ENCODE measurements at places on chromosomes 4 and X. TPM values are rescaled to one million over a fixed set of nuclear protein-coding genes. Genes with fewer than 3 reads are reported as not detected.

Gene GPRASP1
- 32.0 TPM for total RNA-seq

Gene RIBC1
- total RNA-seq: 0.32 TPM

Gene OSTC
- 150 TPM for total RNA-seq

Gene ADH1C
- 4.7 TPM for total RNA-seq

Gene TMEM33
- 54.5 TPM for total RNA-seq

Gene PITX2
- 30.4 TPM for total RNA-seq

Gene FGF5
- total RNA-seq: 0.05 TPM

Gene TNIP3
- 0.21 TPM for total RNA-seq

Gene CDKL5
- 17.7 TPM for total RNA-seq

Gene NR0B1
- total RNA-seq: not detected

Gene HSFX2
- 0.95 TPM for total RNA-seq

Gene MAGEC1
- not detected for total RNA-seq

Gene TLL1
- total RNA-seq: 7.6 TPM

Gene AP1S2
- total RNA-seq: 76.8 TPM

Gene SERTM2
- total RNA-seq: 0.37 TPM

Gene GATA1
- not detected for total RNA-seq

Gene GUCY1B1
- 34.5 TPM for total RNA-seq

GRCh38 chr4:145101091-145101490 is 3.0 kb downstream of the ABCE1 start:
- no peak for DNase-seq

DNA sequence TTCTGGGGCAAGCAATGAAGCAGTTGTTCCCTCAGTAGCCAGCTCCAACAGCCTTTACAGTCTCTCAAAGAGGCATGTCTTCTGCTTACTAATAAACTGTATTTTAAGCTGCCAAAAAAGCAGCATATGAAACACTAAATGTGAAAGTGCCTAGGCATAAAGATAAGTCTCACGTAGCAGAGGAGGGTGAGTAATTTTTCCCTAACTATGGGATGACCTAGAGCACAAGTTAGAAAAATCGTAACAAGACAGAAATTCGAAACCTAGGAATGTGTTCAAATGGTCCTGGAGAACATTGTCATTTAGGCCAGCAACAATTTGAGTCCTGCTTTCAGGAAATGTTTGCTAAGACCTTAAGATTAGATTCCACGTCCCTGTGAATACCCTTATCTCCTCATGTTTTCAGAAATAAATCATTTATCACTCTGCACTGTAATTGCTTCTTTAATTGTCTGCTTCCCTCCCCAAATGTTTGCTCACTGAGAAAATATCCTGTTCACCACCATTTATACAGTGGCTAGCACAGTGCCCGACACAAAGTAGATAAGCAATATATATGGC is 222.2 kb downstream of the KCNIP4 start:
- DNase-seq: no peak

GRCh38 chrX:108945883-108946523 is 209.6 kb upstream of the IRS4 start:
- DNase-seq: no peak

DNA sequence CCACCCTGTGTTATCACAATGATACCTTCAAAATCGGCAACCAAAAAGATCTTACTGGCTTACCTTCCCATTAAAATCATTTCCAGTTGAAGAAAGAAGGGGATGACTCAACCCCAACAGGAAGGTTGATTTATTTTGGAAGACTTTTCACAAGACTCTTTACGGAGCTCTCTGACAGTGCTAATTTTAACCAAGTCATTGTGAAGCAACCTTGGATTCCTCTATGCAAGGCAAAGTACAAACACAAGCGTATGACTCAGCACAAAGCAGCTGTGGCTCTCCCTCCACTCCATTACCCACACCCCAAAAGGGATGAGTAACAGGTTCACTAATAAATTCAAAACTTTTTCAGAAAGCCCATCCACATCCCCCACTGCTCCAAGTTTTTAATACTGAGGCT is 213.8 kb upstream of the FGF13 start:
- no peak for DNase-seq

DNA sequence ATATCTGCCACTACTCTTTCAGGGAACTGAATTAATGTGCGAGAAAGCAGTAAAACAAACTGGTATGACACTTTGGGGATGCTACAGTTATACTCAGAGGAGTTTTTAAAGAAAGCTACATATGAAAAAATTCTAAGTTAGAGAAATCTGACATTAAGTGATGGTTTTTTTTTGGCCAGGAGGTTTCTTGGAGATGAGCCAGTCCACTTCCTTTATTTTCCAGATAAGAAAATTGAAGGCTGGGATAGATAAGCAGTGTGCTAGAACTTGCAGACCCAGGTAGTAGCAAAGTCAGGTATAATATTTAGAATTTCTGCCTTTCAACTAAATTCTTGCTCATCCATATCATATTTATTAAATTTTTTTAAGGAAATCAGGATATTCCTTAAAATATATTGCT is 106.8 kb downstream of the FAT4 start:
- no peak for DNase-seq

DNA sequence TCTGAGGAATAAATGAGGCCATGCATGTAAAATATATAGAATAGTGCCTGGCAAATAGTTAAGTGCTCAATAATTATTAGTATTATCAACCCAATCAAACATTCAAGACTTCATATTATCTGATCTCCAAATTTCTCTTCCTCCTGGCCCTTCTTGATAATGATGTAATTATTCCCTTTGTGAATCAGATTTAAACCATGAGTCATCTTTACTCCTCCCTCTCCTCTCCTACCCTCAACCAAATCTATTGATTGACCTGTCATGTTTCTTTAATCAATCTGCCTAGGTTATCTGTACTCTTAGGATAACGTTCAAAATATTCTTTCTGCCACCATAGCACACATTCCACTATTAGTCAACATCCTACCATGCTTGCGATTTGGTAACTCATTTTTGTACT is 129.8 kb upstream of the NAP1L5 start:
- no peak for DNase-seq

- DNase-seq: no peak
Observed at GRCh38 chr4:101527188-101527587, 179.9 kb upstream of the PPP3CA start.

DNA sequence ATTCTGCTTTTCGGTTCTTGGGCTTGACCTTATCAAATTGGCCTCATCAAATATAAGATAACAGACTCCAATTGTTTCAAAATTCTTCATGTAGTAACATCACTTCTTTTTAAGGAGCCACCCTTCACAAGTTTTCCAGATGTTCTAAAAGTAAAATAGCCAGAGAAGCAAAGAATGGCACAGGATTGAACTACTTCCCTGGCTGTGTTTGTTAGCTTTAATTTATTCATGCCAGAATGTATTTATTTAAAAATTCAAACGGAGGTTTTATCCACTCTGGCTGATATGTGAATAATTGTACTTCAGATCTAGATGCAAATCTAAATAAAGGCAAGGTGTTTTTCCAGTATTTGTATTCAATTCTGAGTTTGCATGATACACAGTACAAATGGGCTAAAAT is 581.3 kb upstream of the TENM3 start:
- no peak for DNase-seq

- no peak for DNase-seq
Observed at GRCh38 chrX:65607070-65607742, 60.2 kb upstream of the MSN start.

- no peak for DNase-seq
Observed at GRCh38 chr4:172842779-172843178, 325.8 kb upstream of the GALNT7 start.

- DNase-seq: no peak
Observed at GRCh38 chr4:88702782-88703181, 5.2 kb upstream of the NAP1L5 start.

DNA sequence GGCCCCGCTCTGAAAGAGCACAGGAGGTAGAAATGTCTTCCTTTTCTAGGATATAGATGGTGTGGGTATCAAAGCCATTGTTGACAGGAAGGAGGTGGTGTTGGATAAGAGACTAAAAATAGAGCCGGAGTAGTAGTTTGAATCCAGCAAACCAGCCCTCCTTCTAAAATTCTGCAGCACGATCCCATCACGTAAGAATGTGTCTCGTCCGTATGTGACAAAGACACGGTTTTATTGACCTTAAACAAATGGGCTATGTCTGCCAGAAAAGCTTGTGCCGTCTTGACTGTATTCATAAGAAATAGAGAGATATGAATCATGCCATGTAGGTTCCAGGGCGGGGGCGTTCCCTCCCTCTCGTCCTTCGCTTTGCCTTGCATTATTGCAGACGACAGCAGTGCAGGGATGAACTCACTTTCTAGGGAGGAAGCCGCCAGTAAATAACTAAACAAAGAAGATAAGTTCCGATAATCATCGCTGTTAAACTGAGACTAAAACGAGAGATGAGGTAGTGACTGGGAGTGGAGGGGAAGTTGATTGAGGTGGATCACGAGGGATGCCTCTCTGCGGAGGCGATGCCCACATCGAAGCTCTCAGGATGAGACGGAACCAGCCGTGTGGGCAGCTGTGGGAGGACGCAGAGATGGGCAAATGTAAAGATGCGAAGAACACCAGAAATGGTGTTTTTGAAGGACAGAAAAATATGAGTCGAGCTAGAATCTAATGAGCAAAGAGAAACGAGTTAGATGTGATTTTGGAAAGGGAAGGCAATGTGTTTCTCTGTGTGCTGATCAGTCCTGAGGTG is 3.4 kb downstream of the TENM3 start:
- DNase-seq: no peak

- DNase-seq: no peak
Observed at GRCh38 chr4:113733685-113734084, 27.9 kb downstream of the CAMK2D start.

DNA sequence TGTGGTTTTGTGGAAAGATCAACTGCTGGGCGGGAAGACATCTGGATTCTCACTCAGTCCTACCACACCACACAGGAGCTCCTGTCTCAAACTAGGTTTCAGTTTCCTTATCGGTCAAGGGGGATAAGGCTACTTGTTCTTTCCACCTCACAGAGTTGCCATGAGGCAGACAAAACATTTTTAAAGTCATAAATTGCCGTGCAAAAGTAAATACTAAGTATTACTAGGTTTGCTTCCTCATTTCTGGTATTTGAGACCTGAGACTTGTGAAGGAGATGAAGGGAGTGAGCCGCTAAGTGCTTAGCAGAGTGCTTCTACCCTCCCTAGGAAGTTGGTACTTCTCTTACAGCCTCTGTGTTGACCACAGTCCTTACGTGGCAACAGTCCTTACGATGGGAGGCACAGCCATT is 1.5 kb downstream of the LAP3 start:
- DNase-seq: no peak

DNA sequence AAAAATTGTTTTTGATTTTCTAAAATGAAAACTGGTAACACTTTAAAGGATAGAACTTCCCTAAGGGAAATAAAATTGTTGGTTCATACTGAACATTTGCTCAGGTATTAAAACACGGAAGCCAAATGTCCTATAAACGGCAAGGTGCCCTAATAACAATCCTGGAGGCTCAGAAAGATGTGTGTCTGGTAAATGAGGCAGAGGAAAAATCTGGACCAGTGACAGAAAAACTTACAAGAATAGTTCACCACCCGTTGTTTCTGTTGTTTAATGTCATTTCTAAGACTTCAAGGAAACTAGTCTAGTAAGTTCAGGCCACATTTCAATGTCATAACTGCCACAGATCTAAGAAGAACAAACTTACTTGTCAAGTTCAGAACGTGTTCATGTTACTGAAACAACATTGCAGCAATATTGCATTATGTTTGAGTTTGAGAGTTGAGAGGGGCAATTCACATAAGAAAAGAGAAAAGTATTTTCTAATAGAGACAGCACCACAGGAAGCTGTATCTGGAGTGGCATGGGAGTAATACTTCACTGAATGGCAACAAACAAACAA is 476.6 kb downstream of the GRXCR1 start:
- no peak for DNase-seq

DNA sequence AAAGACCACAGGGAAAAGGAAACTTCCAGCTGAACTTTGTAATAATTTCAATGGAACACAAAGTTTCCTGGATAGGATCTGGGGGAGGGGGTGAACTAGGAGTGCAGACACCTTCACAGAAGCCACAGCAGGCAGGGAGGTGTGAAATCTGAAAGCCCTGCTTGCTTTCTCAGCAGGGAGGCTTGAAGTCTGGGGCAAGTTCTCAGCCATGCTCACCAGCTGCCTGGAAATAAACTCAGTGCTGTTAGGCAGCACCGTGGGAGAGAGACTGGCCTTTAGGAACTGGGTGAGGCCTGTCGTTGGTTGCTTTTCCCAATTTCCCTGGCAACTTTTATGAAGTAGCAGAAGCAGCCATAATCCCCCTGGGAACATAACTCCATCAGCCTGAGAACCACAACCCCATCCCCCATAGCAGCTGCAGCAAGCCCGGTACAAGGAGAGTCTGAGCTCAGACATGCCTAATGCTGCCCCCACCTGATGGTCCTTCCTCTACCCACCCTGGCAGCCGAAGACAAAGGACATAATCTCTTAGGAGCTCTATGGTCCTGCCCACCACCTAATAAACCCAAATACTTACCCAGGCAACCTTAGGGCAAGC is 39.2 kb upstream of the NMU start:
- DNase-seq: no peak

DNA sequence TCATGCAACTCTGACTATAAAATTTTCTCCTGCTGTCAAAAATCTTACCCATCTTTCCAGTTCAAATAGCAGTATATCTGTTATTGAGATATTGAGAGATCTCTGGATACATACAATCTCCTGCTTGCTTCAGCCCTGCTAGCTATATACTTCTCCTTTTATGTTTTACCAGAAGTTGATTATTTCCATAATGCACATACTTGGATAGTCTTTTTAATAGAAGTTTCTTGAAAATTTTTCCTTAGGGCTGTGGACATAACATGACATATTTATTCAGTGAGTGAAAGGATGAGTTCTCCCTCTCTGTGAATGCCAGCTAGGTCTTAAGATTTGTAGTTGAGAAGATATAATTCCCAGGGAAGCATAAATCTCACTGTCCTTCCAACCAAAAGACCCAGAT is 234.1 kb upstream of the NR3C2 start:
- no peak for DNase-seq

DNA sequence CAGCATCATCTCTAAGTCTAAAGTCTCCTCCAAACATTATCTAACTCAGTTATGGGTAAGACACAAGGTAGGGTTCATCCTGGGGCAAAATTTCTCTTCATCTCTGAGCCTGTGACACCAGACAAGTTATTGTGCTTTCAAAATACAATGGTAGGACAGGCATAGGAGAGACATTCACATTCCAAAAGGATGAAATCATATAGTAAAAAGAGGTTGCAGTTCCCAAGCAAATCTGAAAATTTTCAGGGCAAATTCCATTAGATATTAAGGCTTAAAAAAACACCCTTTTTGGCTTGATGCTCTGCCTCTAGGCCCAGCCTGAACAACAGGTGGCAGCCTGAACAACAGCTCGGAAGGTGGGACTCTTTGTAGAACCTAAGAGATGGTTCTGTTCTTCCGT is 448.3 kb upstream of the SLIT2 start:
- DNase-seq: no peak

GRCh38 chrX:131830400-131831184 is 192.5 kb upstream of the STK26 start:
- DNase-seq: no peak

DNA sequence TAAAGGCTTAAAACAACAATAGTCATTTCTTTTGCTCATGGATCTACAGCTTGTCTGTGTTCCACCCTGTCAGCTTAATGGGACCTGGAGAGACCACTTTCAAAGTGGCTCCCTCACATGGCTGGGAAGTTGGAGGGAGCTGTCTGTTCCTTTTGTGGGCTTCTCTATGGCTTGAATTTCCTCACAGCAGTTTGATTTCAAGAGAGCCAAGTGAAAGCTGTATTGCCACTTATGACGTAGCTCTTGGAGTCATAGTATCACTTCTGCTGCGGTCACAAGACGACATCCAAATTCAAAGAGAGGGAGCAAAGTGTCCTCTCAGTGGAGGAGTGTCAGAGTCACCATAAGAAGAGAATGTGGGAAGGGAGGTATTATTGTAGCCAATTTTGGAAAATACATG is 22.7 kb upstream of the ACSL1 start:
- DNase-seq: no peak

- no peak for DNase-seq
Observed at GRCh38 chrX:41737065-41737464, 13.1 kb downstream of the GPR82 start.

All from urinary bladder (tissue), 4 donors.